Hypothalamus (tissue), 51 donors: ENCODE measurements at places on chromosomes 7 and 10.

DNA sequence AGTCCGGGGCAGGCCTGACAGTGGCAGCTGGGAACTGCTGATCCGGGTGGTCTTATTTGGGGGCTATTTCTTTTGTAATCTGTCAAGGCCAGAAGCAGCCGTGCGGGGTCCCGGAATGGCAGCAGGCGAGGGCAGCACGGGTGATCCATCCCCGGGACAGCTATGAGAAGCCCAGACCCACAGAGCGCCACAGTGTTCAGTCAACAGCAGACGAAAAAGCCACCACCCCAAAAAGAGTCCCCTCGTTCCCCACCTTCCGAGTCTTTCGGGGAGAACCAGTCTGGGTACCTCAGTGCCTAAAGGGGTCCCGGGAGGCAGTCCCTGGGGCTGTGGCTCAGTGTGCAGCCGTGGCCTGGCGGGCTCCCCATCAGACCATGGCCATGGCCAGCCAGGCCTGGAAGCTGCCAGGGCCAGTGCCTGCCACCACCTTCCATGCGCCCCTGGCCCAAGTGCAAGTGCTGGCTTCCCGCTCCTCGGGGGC lies 125.1 kb upstream of the KCTD7 start:
- DNase-seq, result no peak

DNA sequence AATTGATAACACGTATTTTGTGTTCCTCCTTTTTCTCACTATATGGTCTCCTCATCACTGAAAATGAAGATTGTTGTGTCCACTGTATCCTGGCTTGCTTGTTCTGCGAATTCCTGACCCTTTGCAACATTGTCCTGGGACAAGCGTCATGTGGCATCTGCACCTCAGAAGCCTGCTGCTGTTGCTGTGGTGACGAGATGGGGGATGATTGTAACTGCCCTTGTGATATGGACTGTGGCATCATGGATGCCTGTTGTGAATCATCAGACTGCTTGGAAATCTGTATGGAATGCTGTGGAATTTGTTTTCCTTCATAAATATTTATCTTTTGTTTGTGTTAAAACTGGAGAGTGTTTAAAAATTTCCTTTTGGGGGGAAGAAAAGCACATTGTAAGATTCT lies 93.7 kb downstream of the MDFIC start:
- DNase-seq, result no peak

- DNase-seq, result no peak
Observed at GRCh38 chr10:77700086-77700485, 62.5 kb upstream of the KCNMA1 start.

- no peak for DNase-seq
Observed at GRCh38 chr10:96978621-96979154, 146.6 kb downstream of the LCOR start.

DNA sequence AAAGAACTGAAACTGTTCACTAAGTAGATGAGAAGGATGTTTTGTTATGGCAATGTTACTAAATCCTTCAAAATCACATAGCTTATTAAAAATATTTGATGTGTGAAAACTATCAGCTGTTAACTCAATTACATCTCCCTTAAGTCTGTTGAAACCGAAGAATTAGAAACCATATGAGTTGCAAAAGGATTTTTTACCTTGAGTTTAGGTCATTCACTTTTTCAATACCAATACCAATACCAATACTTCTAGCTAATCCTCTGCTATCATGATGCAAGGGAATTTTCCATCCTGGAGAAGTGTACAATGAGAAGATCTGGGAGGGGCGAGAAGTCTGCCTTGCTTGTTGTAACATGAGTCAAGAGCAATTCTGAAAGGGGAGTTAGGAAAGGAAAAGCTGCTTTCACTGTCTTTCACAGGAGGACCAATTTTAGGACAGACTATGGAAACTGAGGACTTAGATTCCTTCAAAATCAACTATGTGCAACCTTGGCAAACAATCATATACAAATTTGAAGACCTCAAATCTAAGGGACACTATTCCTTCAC lies 199.7 kb downstream of the IMMP2L start:
- no peak for DNase-seq
